ENCODE measurements at places on chromosomes 13 and 19. TPM values are rescaled to one million over a fixed set of nuclear protein-coding genes. Genes with fewer than 3 reads are reported as not detected.

Gene RXFP2
- total RNA-seq: not detected

Gene ATP1A3
- 1.2 TPM for total RNA-seq

Gene SOX1
- not detected for total RNA-seq

Gene PLPP2
- 2.6 TPM for total RNA-seq

Gene COL5A3
- total RNA-seq: 1.6 TPM

Gene IGFL2
- total RNA-seq: 0.61 TPM

Gene ZNF844
- total RNA-seq: 4.6 TPM

Gene MEDAG
- total RNA-seq: 0.76 TPM

Gene DBP
- 15.8 TPM for total RNA-seq

Gene WDR62
- 4.6 TPM for total RNA-seq

Gene EPS8L1
- total RNA-seq: 2.3 TPM

Gene ZNF681
- 3.9 TPM for total RNA-seq

Gene CRX
- total RNA-seq: under 0.01 TPM

Gene LYPD3
- 3.0 TPM for total RNA-seq

Gene ZNF575
- total RNA-seq: 0.38 TPM
